ENCODE measurements at places on chromosomes 16 and 17.
A peak's percentile ranks its signal among the peaks of the same experiment; 100 is the strongest.

DNA sequence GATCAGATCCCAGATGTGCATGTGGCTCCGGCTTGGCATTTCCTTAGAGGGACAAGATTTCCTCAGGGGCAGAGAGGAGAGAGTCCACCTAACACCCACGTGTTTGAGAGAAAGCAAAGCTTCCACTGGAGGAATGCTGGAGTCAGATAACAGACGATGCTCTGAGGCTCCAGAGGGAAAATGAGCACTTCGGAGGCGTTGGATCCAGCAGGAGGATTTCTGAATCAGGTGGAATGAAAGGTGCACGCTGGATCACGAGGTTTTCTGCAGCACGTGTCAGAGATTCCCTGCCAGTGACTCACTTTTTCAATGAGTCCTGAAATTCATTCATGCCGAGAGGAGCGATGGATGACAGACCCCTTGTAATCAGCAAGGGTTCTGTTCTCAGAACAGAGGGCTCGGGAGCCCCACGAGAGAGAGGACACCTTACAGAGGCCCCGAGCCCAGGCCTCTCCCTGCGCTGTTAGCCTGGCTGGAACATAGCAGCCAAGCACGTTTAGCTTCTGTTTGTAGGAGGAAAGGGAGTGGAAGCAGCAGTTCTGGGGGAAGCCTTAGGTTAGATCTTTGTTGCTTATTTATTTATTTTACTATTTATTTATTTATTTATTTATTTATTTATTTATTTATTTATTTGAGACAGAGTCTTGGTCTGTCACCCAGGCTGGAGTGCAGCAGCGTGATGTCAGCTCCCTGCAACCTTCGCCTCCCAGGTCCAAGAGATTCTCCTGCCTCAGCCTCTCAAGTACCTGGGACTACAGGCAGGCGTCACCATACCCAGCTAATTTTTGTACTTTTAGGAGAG is 49.3 kb upstream of the JPH3 start:
- no peak for DNase-seq

DNA sequence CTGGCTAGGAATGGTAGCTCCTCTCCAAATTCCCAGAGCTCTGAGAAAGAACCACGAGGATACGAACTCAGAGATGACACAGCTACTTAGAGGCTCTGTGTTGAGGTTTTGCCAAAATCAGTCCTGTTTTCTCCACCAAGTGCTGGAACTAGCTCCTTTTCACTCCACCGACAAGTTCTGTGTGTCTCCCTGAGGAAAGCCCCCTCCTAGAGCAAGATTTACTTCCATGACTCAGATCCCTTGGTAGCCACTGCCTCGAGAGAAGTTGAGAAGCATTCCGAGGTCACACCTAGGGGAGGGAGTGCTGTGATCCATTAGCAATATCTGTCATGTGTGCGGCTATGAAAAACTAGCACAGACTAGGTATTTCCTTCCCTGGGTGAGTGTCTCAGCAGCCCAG is 30.6 kb downstream of the IL21R start:
- DNase-seq, result no peak

GRCh38 chr16:85428168-85428898 is 184.8 kb upstream of the GSE1 start:
- DNase-seq, result peak; percentile 7

DNA sequence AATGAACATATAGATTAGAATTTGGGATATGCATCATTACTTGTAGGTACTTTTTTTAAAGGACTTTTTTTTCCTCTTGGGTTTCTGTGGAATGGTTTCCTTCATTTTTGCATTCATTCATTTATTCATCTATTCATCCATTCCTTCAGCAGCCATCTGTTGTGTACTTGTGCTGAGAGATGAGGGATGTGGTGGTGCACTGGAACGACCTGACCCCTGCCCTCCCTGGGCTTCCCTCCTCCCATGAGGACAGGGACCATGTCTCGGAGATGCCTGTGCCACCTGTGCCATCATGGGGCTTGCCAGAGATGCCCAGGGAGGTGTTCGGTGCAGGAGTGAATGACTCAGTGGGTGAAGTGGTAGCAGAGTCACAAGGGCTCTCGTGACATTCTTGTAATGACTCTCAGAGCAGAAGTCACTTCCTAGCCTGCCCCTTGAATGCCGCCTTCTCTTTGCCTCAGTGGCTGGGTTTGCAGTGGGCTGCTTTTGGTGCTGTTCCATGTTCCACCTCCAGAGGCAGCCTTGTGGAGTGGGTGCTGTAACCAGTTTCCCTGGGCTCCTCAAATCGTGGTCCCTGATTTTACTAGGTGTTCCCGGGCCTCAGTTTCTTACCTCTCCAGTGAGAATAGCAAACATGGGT is 43.9 kb downstream of the CLEC16A start:
- no peak for DNase-seq

DNA sequence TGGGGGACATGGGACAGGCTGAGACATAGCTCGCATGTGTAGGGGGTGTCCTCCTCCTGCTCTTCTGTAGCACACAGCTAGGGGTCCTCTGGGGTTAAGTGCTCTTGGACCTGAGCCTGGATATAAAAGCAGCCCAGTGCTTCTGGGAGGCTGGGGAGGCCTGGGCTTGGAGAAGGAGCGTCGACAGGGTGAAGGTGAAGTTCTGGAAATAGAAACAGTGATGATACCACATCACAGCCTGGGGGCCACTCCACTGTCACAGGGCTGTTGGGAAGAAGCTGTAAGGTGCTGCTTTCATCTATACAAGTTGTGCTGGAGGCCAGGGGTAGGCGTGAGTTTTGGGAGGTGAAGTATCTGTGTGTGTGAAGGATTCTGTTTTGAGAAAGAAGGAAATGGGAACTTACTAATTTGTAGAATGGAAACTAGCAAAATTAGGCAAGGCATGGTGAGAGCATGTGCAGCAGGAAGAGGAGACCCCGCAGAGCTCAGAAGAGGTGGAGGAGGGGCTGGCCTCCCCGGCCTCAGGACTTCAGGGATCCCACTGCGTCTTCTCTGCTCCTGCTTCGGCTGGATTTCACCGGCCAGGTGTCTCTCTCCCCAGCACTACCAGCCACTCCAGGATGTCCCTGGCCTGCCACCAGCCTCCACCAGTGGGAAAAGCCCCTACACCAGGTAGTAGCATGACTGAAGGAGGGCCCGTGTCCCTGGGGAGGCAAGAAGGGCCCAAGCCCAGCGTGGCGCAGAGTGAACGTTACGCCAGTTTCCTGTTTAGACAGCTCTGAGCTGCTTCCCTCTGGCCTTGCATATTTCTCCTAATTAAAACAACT is 19.4 kb downstream of the PLCG2 start:
- no peak for DNase-seq

- DNase-seq, result peak; percentile 50
Observed at GRCh38 chr17:75516619-75517296, 430 bp downstream of the TSEN54 start.

DNA sequence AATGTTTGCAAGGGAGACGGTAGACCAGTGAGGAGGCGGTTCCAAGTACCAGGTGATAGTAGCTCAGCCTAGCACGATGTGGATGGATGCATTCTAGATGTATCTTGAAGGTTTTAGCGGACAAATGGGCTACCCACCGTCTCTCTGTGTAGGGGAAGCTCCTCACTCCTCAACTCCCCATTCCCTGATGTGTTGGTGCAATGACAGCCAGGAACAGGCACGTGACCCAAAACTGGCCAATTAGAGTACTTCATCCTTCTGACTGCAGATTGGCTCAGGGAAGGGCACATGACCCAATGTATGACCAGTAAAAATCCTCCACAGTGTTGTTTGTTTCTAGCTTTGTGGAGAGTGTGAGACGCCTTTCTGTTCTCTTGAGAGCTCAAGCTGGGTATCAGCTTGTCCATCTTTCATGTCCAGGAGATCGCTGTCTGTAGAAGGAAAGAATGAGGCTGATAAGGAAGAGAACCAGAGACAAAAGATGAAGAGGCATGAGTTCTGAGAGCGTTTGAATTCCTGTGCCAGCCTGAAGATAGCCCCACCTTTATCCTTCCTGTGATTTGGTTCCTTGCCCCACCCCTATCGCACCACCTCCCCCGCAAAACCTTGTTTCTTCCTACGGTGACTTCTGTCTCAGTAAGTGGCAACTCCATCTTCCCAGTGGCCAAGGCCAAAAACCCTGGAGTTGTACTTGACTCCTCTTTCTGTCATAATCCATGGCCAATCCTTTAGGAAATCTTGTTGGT is 2.3 kb upstream of the BORCS6 start:
- DNase-seq, result no peak

GRCh38 chr16:75262104-75262799 is 10.8 kb upstream of the BCAR1 start:
- no peak for DNase-seq

DNA sequence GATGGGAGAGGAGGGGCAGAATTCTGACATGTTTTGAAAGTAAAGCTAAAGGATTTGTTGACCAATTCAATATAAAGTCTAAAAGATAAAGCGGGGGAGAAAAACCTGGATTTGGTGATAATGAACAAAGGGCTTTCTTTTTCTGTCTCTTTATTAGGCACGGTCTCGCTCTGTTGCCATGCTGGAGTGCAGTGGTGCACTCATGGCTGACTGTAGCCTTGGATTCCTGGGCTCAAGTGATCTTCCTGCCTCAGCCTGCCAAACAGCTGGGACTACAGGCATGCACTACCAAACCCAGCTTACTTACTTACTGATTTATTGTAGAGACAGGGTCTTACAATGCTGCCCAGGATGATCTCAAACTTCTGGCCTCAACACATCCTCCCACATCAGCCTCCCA is 7.5 kb downstream of the CDR2 start:
- no peak for DNase-seq

DNA sequence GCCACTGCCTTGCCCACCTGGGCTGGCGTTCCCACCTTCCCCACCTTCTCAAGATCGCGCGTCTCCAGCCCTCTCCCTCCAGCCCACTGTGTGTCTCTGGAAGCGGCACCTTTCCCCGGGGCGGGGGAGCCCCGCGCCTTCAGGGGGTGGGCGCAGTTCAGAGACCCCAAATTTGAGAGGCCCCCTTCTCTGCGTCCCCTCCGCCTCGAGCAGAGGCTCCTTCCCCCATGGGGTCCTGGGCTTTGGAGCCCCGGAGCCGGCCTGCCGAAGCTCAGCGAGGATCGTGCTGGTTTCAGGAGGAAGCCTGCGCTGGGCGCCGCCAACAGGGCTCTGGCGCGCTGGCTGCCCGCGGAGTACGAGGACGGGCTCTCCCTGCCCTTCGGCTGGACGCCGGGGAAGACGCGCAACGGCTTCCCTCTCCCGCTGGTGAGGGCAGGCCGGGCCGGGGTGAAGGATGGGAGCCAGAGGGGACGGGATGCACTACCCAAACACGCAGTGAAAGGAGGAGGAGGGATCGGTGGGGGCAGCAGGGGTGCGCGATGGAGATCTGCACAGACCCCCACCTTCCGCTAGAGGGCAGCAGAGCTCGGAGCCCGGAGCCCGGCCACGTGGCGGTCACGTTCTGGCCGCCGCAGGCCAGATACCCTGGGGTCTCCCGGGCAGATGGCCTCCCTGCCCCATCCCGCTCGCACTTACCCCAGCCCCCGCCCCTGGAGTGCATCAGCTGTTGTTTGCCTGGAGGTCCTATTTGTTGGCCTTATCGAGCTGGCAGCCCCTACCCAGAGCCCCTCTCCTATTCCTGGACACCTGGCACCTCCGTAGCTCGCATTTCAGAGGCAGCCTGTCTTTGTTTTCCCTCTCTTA is 11.1 kb downstream of the LPO start:
- DNase-seq, result peak; percentile 32

- no peak for DNase-seq
Observed at GRCh38 chr16:77660311-77660710, 62.0 kb upstream of the NUDT7 start.

DNA sequence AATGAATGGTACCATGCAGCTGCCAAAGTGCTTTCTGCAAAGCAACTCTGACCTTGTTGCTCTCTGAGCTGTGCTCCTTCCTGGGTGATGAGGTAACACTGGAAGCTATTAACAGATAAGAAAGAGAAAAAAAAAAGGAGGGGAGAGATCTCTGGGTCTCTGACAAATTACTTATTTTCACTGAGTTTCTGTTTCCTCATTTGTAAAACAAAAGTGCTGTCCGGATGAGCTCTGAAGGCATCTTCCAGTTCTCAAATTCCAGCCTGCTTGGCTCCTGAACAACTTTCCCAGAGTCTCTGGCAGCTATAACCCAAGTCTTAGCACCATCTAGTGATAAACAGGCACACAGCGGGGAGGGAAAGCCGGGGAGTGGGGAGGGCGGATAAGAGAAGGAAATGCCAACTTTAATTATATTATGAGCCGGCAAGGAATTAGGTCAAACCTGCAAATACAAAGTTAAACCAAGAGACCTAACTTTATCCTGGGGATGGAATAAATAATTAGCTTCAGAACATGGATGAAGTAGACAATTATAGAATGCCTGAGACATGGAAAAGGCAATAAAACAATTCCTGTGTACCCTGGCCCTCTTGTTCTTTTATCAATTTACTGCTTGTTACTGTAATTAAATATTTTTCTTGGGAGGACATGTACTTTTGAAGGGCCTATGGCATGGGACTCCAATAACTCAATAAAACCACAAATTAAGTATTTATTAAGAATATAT is 61.3 kb upstream of the KIFC3 start:
- DNase-seq, result no peak

DNA sequence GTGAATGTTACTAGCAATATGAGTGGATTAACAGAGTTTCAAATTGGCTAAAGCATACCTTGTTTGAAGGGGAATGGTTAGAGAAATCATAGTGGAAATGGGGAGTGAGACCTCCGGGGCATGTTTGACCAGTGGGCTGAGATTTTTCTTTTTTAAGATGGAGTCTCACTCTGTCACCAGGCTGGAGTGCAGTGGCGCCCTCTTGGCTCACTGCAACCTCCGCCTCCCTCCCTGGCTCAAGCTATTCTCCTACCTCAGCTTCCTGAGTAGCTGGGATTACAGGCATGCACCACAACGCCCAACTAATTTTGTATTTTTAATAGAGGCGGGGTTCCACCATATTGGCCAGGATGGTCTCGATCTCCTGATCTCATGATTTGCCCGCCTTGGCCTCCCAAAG is 9.6 kb downstream of the CDRT15 start:
- DNase-seq, result no peak

DNA sequence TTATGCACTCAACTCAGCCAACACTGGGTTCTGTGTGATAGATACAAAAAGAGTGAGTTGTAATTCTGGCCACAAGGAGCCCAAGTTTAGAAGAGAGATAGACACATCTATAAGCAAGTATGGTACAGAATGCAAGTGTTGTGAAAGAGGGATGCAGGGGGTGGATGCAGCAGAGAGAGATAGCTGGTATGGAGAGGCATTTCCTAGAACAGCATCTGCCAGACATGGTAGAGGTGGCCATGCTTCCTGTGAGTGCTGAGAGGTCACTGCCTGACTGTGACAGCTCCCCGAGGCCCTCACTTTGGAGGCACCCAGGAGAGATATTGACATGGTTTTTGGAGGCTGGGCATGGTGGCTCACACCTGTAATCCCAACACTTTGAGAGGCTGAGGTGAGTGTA is 2.0 kb upstream of the KRTAP16-1 start:
- DNase-seq, result no peak

GRCh38 chr16:48352648-48353390 is 32.4 kb downstream of the SIAH1 start:
- no peak for DNase-seq

DNA sequence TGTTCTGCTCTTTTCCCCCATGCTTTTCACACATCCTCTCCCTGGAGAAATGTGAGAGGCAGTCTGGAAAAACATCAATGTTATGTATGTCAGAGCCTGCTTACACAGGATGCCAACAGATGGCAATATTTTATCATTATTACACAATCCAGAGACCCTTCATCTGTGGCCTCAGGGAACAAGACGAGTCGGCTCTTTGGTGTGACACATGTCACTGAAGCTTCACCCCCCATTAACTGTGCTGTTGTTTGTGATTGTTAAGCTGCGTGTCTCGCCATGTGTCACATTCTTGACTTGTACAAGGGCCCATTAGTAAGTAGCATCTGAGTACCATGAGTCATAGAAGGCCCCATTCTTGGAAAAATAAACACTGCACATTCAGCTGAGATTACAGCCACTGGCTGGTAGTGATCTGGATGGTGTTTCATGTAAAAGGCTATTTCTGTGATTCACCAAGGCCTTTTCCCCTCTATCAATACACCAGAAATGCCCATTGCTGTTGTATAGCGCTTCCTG is 682.1 kb upstream of the SOX9 start:
- no peak for DNase-seq

Data from NK-92 treated with Interleukin-12 subunit alpha and Interleukin-12 subunit beta, amount 100 ng/mL, for 24 hours (cell line).